ENCODE measurements at places on chromosomes 11 and 22.

- no peak for DNase-seq
These were observed 146.2 kb downstream of the ATXN10 start for GRCh38 chr22:45817745-45818423.

- no peak for DNase-seq
These were observed 225.3 kb downstream of the ADAMTS15 start for GRCh38 chr11:130673698-130674097.

- peak; percentile 84 for DNase-seq
These were observed 224.0 kb upstream of the NARS2 start for GRCh38 chr11:78798663-78799062.

DNA sequence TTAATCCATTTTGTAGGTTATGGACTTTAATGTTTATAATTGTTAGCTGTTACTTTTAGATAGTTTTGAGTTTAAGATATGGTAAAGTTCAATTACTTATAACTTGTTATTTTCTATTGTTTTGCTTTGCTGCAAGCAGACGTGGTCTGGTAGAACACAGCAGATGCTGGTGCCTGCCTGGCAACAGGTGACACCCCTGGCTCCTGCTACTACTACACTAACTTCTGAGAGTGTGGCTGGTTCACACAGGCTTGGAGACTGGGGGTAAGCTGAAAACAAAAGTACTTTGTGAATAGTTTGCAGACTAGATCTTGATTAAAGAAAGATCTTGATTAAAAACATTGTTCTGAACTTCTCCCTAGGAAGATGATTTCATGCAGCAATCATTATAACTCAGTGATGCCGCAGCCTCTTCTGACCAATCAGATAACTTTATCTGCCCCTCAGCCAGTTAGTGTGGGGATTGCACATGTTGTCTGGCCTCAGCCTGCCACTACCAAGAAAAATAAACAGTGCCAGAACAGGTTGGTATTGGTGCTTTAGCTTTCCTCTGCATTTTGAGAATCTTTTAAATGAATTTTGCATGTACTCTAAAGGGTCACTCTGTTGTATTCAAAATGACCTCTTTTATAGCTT is 90.4 kb downstream of the HIPK3 start:
- DNase-seq, result no peak

- DNase-seq, result peak; percentile 88
These were observed 111.2 kb downstream of the SLC1A2 start for GRCh38 chr11:35308157-35308556.

- no peak for DNase-seq
These were observed 39.8 kb downstream of the OR4C45 start for GRCh38 chr11:50072226-50073112.

DNA sequence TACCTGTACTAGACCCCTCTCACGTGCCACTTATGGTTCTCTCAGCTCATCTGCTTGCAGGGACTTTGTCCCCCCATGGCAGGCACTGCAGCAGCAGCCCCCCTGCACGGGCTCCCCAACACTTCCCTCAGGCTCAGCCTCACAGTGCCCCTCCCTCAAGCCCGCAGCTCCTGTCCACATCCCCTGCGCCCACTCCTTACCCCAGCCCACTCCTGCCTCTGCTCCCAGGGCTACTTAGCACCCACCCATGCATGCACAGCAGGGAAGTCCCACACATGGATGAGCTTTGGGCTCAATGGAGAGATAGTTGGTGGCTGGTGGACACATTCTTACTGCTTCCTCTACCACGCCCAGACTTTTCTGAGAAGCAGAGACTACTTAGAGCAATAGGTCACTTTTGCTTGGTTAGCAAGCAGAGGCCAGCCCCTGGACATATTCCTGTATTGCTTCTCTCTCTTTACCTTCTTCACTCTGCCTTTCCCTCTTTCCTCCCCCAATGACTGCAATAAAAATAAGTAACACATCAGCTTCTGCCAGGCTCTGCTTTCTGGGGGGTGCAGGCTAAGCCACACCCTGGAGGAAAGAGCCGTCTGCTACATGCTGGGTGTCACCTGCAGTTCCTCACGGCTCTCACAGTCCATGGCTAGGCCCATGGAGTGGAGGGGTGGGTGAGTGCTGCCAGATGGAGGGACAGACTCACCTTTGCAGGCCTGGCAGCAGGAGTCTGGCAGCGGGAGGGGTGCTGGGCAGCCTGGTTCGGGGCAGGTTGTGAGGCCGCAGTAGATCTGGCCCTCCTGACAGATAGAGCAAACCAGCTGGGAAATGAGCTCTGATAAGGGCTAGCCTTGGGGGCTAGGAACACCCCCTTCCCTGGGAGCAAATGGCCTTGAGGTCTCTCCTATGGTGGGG is 23.4 kb downstream of the CHRDL2 start:
- DNase-seq, result no peak

DNA sequence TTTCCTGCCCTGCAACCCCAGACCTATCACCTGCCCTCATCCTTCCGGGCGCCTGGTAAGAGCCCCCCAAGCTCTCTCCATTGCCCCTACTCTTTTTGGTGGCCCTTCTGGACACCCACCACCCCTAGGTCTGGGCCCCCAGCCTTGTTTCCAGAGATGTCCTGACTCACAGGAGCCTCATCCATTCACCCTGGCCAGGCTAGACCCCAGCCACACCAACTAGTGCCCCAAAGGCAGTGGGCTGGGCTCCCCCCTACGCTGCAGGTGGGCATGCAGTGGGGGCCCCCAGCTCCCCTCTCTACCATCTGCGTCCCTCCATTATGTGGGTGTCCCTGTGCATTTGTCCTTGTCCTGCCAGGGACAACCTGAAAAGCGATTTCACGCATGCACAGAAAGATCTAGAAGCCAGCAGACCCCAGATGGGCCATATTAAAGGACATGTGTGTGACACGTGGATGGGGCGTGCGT is 1.4 kb downstream of the MRGPRF start:
- DNase-seq, result no peak

DNA sequence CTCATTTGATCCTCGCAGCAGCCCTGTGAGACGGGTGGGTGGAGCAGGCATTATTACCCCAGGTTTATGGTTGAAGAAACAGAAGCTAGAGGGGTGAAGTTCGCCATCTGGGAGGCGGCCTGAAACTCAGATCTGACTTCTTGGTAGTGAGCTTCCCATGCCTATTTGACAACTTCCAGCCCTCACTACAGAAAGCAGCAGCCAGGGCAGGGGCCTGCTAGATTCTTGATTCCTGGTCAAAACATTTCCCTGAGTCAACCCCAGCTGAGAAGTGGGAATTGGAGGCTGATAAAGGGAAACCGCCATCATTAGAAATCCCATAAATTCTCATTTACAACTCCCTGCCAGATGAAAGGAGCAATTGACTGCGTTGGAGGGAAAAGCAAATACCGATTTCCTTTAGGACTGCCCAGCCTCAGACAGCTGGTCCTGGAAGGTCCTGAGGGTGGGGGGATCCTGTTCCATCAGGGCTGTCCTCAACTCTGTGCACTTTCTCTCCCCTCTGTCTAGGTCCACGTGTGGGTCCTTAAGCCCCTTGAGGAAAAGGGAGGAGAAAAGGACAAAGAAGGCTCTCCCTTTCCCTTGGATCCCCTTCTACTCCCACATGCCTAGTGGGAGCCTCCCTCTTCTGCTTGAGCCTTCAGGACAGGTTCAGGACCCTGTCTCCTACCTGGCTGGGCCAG is 10.2 kb upstream of the NECTIN1 start:
- no peak for DNase-seq

- DNase-seq, result peak; percentile 74
These were observed 21.8 kb upstream of the UPB1 start for GRCh38 chr22:24473284-24473683.

DNA sequence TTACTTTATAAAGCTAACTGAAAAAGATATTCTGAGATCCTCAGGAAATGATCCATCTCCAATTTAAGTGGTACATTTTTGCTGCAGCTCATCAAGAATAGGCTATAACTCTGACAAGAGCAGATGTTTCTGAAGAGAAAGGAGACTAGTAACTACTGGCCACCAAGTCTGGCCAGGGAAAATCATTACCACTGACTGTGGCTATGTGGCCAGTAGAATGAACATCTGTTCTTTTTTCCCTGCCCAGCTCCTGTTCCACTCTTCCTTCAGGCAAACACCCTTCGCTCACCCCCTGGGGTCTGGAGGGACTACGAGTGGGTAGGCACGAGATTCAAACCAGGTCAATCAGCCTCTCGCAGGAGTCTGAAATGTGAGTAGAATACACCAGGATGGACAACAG is 23.9 kb downstream of the TMEM123 start:
- no peak for DNase-seq
